ENCODE measurements at places on chromosomes 4 and X.

GRCh38 chr4:146275370-146275769, 61.0 kb downstream of the REELD1 start:
- DNase-seq = no peak

- DNase-seq = no peak
These were observed 41.3 kb downstream of the KIF4A start for GRCh38 chrX:70331161-70331560.

- DNase-seq = no peak
These were observed 41.5 kb upstream of the CYP4V2 start for GRCh38 chr4:186149872-186150271.

- no peak for DNase-seq
These were observed 12.5 kb downstream of the USO1 start for GRCh38 chr4:75736862-75737261.

GRCh38 chr4:102036619-102037376, 246.3 kb downstream of the BANK1 start:
- no peak for DNase-seq

All from activated CD4-positive, CD25-positive, alpha-beta regulatory T cell (primary cell).